Activated CD8-positive, alpha-beta T cell treated with anti-CD3 and anti-CD28 coated beads for 36 hours (primary cell): ENCODE measurements at places on chromosomes 4 and X.
A peak's percentile ranks its signal among the peaks of the same experiment; 100 is the strongest.

DNA sequence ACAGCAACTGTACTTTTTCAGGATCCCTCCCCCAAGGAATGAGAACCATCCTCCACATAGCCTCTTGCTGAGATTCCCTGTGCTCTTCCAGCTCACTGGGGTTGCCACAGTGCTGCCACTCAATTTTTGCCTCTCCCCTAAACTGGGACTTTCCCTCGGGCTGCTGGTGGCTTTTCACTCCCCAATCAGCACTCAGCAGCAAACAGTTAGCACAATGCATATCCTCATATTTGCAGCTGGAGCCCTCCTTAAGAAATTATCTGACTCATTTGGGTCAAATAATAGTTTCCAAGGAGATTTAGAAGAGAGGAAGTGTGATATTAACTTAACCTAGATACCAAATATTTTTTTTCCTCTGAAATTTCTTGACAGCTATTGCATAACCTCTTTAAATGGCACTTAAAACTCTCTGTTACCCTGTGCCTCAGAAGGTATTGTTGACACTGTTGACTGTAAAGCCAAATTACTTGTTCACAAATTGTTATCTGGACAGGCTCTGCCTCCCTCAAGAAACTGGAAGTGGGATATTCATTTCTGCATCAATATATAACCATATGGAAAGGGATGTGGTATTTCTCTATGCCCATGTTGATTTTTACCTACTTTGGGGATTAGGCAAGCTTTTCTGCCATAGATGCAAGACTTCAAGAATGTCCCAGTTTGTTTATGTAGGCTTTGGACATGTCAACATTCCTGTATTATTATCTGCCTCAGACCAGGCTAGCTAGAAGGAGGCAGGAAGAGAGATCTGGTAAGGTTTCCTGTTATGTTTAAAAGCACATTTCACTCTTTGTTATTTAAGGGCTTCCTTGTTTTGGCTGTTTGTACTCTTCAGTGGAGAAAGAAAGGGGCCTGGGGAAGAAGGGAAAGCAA, 58.0 kb downstream of the SEPTIN11 start:
- DNase-seq = peak; percentile 49

DNA sequence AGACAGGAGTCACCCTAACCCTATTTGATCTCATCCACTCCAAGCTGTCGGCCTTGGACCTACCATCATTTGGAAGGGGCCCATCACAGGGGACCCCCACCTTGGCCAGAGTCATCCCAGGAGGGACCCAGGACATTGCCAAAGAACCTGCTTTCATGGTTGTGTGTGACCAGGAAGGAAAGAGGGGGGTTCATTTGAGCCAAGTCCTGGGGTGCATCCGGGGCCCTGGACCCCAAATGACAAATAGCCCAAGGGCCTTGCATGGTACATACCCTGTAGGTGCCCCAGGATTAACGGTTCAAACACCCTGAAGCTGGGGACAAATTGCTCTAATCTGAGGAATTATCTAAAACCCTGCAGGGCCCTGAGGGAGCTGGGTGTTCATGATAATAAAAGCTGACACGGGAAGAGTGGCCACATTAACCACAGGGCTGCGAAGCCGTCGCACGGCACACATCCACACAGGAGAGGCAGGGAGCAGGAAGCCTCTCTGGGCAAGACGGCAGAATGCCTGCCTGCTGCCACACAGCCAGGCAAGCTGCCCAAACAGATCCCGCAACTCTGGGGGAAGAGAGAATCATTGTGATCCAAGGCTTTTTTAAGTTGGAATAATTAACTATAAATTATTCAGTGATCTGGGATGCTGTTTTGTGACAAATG, 28.2 kb upstream of the PPP2R2C start:
- no peak for DNase-seq

GRCh38 chrX:16786791-16787735, 797 bp downstream of the TXLNG start:
- peak; percentile 51 for DNase-seq

DNA sequence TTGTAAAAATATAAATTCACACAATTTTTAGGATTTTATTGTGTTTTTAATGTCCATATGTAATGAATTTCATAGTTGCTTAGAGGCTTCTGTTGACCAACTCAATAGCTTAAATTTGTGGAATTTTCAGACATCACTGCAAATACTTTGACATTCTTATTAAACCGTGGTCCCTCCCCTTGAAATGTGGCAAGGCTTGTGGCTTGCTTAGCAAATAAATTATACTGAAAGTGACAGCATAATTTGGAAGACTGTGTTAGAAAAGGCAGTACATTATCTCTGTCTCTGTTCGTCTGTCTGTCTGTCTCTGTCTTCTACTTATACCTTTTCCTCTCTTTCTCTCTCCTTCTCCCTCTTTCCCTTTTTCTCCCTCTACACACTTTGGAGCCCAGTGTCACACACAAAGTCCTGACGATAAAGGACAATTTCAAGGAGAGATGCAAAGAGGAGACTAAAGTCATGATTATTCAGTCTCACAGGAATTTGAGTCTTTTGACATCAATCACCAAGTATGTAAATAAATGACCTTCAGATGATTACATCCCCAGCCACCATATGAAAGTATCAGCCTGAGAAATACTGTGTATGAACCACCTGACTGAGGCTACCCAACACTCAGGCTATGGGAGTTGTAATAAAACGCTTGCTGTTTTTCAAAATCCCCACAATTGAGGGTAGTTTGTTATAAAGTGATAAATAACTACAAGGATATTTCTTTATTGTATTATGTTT, 21.0 kb upstream of the UGT2B7 start:
- DNase-seq = no peak

DNA sequence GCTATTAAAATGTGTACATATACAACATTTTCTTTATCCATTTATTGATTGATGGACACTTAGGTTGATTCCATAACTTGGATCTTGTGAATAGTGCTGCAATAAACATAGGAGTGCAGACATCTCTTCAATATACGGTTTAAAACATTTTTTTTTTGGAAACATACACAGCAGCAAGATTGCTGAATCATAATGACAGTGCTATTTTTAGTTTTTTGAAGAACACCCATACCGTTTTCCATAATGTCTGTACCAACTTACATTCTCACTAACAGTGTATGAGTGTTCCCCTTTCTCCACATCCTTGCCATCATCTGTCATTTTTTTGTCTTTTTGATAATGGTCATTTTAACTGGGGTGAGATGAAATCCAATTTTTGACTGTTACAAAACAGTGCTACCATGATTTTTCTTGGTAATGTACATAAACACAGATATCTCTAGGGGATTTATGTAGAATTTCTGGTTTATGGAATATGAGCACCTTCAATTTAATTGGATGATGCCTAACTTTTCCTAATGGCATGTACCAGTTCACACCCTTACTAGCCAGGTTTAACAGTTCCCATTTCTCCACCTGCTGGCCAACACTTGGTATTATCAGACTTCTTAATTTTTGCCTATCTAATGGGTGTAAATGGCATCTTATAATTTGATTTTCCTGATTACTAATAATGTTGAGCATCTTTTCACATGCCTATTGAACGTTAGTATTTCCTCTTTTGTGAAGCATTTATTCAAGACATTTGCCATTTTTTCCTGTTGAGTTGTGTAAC, 21.0 kb upstream of the TMSB15B start:
- no peak for DNase-seq

DNA sequence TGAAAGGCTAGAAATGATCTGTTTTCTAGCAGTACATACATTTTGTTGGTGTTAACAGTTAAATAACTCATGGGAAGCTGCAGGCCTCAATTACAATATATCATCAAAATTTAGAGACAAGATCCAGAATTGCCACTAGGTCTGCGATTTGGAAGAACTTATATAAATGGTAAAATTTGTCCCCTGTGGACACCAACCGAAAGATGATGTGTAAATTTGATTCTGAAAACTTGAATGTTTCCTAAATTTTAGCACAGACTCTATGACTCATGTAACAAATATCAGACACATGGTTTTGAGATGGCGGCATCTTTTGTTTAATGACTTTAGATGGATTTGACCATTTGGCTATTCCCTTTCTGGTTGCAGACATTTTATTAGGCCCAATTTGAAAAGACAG, 6.0 kb upstream of the HPGDS start:
- no peak for DNase-seq

DNA sequence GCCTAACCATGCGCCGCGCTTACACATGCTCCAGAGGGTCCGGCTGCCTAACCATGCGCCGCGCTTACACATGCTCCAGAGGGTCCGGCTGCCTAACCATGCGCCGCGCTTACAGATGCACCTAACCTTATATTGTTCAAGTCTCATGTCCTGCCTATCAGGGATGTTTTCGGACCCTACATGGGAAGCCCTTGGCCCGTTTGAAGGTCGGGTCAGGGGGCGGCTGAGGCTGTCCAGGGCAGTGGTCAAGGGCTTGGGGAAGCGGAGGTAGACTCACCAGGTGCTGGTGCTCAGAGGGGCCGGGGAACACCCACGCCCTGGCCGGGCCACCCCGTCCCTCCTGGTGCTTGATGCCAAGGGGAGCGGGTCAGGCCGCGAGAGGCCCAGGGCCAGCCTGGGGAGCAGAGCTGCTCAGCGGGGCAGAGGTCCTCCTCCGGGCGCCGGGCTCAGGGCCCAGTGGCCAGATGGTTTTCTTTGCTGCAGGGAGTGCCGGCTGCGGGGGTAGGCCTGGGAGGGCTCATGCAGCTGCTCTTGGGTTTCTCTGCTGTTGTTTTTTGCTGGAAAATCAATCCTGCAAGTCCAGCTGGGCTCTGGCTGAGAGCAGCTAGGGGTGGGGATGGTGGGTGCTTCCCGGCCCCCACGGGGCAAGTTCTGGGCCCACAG, 35.4 kb upstream of the SPON2 start:
- DNase-seq = no peak

DNA sequence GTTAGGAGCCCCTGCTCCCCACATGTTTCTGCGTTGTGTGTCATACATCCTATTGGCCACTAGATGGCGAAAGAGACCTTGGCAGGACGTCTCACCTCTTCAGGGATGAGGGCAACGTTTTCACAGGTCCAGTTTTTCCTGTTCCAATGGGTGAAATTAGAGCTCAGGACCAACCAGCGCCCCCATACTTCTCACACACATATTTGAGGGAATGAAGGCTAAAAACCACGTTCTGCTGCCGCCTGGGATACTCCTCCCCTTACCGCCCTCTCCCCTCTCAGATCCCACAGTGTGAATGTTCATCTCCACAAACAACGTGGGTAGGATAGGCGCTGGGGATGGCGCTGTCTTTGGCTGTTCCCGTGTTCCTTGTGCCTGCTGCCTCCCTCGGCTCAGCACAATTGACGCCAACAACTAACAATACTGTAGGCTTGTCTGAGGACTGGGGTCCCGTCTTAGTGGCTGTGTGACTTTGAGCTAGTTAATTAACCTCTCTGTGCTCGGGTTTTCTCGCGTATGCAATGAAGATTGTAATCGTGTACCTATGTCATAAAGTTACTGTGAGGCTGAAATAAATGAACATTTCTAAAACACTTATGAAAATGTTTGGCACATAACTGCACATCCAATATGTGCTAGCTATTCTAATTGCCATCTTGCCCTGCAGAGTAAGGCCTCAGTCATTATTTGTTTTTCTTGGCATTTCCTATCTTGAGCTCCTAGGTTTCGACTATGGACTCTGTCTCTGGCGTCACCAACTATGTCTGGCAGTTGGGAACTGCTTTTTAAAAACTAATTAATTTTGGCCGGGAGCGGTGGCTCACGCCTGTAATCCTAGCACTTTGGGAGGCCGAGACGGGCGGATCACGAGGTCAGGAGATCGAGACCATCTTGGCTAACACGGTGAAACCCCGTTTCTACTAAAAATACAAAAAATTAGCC, 181.3 kb upstream of the STK26 start:
- peak; percentile 35 for DNase-seq

- no peak for DNase-seq
Observed at GRCh38 chr4:8835521-8836365, 35.9 kb downstream of the HMX1 start.

- DNase-seq = peak; percentile 11
Observed at GRCh38 chrX:40022421-40022820, 75.3 kb downstream of the BCOR start.

GRCh38 chr4:48543796-48544195, 53.7 kb downstream of the ZAR1 start:
- DNase-seq = no peak

GRCh38 chr4:159370286-159370685, 267.4 kb downstream of the RAPGEF2 start:
- DNase-seq = no peak

DNA sequence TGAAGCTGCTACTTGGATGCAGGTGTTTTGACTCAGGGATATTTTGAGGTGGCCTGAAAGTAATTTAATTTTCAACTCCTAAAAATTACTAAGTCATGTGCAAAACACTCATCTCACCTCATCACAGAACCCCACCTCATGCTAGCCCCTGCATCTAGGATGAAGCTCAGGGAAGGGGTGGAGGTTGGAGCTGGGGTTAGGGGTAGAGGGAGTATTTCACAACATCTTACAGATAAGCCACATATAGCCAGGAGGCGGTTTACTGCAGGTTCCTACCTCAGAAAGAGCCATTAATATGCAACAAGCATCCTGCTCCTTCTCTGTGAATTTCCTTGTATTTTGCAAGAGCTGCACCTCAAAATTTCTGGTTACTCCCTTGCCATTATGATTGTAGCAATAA, 70.5 kb upstream of the TSPAN5 start:
- DNase-seq = no peak

DNA sequence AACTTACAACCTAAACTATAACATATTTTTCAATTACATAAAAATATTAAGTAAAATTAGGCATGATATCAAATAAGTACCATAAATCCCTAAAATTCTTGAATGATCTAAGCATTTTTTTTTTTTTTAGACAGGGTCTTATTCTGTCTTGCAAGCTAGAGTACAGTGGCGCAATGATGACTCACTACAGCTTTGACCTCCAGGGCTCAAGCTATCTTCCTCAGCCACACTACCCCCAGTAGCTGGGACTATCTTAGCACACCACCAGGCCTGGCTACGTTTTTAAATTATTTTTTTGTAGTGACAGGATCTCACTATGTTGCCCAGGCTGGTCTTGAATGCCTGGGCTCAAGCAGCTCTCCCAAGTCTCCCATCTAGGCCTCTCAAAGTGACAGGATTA, 1042.3 kb downstream of the FSTL5 start:
- no peak for DNase-seq

GRCh38 chrX:31165241-31166035, 93.6 kb upstream of the FTHL17 start:
- no peak for DNase-seq

DNA sequence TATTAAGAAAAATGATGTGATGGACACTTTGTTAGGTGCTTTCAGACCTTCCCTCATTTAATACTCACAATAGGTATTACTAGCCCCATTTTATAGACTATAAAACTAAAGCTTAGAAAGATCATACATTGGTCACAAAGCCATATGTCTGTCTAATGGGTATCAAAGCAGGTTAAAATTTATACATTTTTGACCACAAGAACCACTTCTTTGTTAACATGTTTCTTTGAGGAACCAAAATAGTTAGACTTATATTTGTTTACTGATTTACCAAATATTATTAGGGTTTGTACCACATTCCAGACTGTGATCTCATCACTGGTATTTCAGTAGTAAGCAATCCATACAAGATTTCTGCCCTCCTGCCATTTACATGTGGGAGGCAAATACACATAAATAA, 363.3 kb downstream of the NAF1 start:
- DNase-seq = no peak

- no peak for DNase-seq
Observed at GRCh38 chr4:138452826-138453225, 210.7 kb upstream of the SLC7A11 start.

- no peak for DNase-seq
Observed at GRCh38 chrX:111103246-111103645, 7.3 kb downstream of the PAK3 start.
